ENCODE measurements at places on chromosomes 3 and 15. TPM values are rescaled to one million over a fixed set of nuclear protein-coding genes. Genes with fewer than 3 reads are reported as not detected.
A peak's percentile ranks its signal among the peaks of the same experiment; 100 is the strongest.

DNA sequence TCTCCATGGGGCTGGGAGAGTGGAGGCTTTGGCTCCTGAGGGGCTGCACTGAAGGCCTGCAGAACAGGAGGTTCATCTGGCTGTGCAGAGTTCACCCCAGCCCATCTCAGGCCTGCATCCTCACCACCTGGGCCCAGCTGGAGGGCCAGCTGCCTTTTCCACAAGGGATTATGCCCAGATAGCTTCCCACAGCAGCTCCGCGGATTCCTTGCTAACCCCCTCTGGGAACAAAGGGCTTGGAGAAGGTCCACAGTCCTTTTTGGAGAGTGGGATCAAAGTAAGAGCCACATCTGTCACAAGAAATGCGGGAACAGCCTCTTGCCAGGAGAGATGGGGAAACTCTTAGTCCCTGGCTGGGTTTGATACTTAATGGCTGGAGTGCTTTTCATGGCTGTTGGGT is 164.7 kb upstream of the RGMA start:
- no peak for DNase-seq

The SCG5 gene
- total RNA-seq: 75.2 TPM

- DNase-seq: no peak
Observed at GRCh38 chr3:130519754-130520153, 2.8 kb downstream of the COL6A6 start.

GRCh38 chr3:135143474-135143873 is 348.4 kb downstream of the EPHB1 start:
- no peak for DNase-seq

DNA sequence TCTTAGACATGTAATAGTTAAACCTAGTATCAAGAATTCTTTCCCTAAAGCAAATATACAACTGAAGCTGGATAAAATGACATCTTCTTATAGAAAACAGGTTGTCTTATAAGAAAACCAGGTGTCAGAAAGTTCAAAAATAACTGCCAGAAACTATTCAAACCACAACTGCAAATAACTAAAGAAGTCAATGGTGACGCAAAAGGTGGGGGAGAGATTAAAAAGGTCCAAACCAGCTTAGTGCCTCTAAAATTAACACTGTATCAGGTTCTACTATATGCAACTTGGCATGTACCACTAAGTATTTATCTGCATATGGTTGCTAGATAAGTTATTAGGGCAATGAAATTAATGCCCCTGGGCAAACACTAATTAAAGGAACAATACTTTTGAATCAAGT is 136.8 kb downstream of the TBL1XR1 start:
- no peak for DNase-seq

DNA sequence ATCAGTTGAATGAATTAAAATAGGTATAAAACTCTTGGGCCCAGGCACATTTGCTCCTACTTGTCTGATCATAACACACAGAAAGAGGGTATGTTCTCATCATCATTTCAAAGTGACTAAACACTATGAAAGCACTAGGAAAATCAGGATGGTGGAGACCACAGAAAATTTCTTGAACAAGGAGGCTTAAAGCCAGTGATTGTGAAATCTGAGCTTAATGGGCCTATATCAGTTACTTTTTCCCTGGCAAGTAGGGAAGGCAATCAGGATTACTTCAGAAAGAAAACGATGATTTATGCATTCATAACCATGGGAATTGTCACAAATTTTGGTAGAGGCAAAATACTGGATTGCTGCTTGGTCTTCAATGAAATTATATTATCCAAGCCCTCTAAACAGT is 434.4 kb upstream of the CNTN4 start:
- no peak for DNase-seq

The CYP11A1 gene
- 0.10 TPM for total RNA-seq

The SLC22A13 gene
- not detected for total RNA-seq

DNA sequence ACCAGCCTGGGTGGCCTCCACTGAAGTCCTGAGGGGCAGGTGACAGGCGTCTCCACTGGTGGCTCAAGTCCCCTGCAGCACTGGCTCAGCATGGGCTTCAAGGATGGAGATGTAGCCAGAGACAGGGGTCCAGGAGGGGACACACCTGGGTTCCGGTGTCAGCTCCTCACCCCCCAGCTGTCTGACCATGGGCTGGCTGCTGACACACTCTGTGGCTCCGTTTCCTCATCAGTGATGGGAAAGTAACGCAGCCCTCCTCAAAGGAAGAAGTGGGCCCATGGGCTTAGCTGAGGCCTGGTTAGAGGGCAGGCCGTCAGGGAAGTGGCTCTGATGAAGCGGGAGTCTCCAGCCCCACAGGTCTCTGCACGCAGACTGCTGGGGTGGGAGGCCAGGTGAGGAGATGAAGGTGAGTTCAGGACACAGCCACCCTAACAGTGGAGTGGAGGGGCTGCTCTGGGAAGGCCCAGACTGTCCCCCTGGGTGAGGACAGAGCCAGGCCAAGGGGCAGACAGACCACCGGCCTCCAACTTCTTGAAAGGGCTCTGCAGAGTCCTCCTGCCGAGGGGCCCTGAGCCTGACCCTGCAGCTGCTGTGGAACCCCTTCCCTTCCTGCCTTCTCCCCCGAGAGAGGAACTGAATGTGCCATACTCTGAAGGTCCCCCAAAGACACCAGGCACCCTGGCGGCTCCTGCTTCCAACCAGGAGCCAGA is 24.0 kb downstream of the PSTPIP1 start:
- no peak for DNase-seq

The MESP2 gene
- 0.62 TPM for total RNA-seq

The STRIT1 gene
- not detected for total RNA-seq

GRCh38 chr3:172325461-172325860 is 122.8 kb downstream of the GHSR start:
- no peak for DNase-seq

The PTPN9 gene
- total RNA-seq: 19.2 TPM

- DNase-seq: peak; percentile 93
Observed at GRCh38 chr3:196666001-196666867, 26.7 kb downstream of the NRROS start.

The KLHL24 gene
- total RNA-seq: 15.1 TPM

The HRH1 gene
- total RNA-seq: 13.9 TPM

- DNase-seq: no peak
Observed at GRCh38 chr3:136932978-136933772, 24.6 kb upstream of the IL20RB start.

- DNase-seq: no peak
Observed at GRCh38 chr3:42700366-42701288, 2.0 kb downstream of the HHATL start.

- no peak for DNase-seq
Observed at GRCh38 chr3:38890426-38890825, 74.4 kb upstream of the SCN10A start.

GRCh38 chr3:47410417-47410720 is 29.5 kb downstream of the PTPN23 start:
- DNase-seq: no peak

The DNASE1L3 gene
- total RNA-seq: not detected

The RAD51 gene
- total RNA-seq: 10.5 TPM

- DNase-seq: peak; percentile 76
Observed at GRCh38 chr3:151593928-151594327, 133.1 kb upstream of the IGSF10 start.
